ENCODE measurements at places on chromosomes 5 and 9.
A peak's percentile ranks its signal among the peaks of the same experiment; 100 is the strongest.

DNA sequence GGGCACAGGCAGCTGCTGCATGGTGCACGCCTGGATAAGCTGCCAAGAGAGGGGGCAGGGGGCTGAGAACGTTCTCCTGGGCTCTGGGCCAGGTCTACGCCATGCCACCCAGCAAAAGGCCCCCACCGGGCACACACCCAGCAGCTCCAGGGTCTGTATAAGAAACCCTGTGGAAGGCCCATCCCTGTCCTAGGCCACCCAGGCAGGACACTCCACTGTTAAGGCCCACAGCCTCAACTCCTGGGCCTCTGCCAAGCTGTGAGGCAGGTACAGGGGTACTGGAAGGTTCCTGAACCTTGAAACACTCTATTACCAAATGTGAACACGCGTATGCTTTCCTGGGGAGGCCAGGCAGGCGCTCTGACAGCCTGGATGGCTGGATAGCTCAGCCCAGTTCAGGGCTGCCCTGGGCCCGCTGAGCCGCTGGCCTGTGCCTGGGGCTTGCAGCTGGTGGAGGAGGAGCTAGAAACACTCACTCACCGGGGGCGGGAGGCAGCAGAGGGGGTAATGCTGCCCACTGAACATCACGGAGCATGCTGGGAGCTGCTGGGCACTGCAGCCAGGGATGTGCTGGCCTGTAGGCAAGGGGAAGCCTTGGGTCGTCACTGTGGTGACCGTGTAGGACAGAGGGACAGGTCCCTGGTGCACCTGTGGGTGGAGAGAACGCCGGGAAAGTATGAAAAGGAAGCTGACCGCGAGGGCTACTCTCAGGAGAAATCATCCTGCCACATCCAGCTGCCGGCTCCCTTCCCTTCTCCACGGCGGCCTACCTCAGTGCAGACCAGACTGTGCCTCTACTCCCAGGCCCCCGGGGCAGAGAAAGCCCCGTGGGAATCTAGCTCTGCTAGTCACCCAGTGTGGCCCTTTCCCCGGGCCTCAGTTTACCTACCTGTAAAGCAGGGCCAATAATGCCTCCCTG is 6.0 kb downstream of the RNF44 start:
- DNase-seq: peak; percentile 78

DNA sequence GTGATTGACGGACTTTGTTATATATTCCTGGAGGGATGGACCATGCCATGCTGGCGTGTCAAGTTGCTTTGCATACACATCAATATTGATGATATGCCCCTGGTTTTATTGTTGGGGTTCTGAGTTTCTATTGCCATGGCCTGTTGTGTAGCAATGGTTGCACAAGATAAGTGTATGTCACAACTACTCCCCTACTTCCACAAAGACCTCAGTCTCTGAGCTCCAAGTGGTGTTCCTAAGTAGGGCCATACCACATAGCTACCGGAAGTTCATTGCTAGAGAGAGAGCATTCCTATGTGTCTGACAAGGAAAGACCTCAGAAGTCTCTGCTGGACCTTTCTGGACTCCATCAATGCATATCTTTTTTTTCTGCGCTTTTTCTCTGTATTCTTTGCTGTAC is 19.8 kb downstream of the TXNDC8 start:
- DNase-seq: no peak

GRCh38 chr9:6153425-6153824 is 62.2 kb upstream of the IL33 start:
- no peak for DNase-seq

DNA sequence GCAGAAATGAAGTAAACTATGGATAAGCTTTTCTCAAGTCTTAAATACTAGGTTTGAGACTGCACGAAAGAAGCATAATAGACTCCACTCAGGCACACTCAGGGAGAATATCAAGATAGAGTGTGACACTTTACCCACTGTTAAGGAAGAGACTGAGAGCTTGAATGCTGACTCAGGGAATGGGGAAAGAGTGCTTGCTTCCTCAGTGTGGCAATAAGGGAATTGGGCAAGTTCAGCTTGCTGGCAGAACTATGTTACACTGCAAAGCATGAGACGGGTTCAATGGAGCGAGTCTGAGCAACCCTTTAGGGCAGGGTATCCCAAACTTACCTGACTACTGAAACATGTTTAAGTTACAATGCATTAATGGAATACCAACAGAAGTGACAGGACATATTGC is 237.7 kb upstream of the MEF2C start:
- no peak for DNase-seq

GRCh38 chr5:137533963-137534362 is 34.8 kb upstream of the SPOCK1 start:
- DNase-seq: no peak

- no peak for DNase-seq
These were observed 8.0 kb upstream of the SEMA4D start for GRCh38 chr9:89505911-89506310.

GRCh38 chr9:90611568-90611967 is 31.1 kb downstream of the DIRAS2 start:
- no peak for DNase-seq

GRCh38 chr5:159855476-159856191 is 60.6 kb upstream of the ADRA1B start:
- no peak for DNase-seq

DNA sequence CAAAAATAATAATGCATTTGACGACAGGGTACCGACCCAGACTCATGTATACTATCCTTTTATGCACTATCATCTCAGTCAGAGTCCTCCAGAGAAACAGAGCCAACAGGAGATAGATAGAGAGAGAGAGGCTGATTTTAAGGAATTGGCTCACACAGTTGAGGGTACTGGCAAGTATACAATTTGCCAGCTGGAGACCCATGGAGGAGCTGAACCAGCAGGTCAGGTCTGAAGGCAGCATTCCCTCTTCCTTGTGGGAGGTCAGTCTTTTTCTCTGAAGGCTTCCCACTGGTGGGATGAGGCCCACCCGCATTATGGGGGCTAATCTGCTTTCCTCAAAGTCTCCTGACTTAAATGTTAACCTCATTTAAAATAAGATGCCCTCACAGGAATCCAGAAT is 17.3 kb upstream of the MED10 start:
- DNase-seq: no peak

GRCh38 chr9:106143781-106144180 is 449.4 kb downstream of the TMEM38B start:
- no peak for DNase-seq

GRCh38 chr9:107707428-107707837 is 217.9 kb upstream of the KLF4 start:
- no peak for DNase-seq

DNA sequence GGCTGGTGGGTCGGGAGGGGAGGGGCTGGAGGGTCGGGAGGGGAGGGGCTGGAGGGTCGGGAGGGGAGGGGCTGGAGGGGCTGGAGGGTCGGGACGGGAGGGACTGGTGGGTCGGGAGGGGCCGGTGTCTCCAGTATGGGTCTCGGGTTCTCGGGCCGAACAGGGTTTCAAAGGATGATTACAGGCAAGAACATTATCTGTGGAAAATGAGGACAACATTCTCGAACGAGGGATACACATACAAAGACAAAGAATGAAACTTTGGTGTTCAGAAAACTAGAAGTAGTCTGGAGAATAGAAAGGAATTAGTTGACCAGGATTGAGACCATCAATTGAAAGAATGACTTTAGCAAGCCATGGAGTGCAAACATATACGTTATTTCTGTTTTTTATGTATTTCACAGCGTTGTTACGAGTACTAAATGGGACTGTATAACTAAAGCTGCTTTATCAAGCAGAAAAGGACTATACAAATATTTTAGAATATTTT is 360 bp upstream of the ZCCHC10 start:
- DNase-seq: no peak

GRCh38 chr5:119079318-119079921 is 8.5 kb downstream of the DMXL1 start:
- DNase-seq: no peak

DNA sequence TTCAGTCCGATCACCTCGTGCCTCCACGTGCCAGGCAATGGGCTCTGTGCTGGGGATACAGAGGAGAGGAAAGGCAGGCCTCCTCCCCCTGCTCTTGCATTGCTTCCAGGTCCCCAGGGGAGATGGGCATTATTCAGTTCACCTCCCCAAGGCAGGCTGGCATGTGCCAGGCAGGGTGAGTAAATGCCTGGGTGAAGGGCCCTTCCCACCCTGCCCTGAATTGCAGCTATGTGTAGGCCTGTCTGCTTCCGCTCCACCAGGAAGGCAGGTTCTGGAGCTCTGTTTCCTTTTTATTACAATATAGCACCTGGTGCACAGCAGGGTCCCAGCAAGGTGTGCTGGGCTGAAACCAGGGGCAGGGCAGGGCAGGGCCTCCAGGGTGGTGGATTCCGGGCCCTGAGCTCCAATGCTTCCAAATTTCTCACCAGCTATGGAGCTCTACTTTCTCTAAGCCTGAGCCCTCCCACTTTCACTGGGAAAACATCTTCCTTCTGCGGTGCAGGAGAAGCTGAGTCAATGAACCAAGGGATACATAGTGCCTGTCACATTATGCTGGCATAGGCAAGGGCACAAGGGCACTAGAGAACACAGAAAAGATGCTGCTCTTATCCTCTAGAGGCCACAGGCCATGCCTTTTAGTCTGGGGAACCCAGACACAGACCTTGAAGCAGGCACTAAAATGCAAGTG is 42.0 kb downstream of the SHB start:
- no peak for DNase-seq

GRCh38 chr5:16784088-16784487 is 152.0 kb downstream of the MYO10 start:
- DNase-seq: no peak

DNA sequence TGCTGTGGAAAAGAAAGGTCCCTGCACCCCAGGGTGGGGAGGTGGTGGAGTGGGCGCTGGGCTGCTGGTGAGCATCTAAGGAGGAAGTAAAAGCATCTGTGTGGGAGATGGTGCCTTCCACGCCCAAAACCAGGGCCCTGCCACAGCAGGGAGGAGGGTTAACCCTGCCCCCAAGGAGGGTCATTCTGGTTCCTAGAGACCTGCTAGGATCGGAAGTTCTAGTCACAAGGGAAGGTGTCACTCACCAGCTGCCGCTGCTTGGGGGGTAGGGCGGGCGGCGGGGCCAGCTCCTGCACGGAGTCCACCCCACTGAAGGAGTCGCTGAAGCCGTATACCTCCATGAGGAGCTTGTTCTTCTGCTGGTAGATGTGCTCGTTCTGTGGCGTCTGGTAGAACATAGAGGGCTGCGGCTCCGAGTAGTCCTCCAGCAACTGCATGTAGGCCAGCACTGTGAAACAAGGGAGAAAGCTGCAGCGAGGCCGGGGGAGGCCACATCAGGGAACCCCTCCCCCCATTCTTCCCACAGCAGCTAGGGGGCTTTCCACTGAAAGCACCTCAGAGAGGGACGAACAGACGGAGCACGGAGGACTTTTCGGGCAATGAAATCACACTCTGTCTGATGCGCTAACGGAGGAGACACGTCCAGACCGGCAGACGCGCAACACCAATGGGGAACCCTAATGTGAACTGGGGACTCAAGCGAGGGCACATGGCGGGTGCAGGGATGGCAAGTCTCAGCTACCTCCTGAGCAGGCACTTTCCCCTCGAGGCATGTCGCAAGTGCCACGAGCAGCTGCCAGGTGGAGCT is 76.4 kb downstream of the PRRT1B start:
- no peak for DNase-seq

- no peak for DNase-seq
These were observed 36.5 kb upstream of the GLDC start for GRCh38 chr9:6681957-6682501.

- no peak for DNase-seq
These were observed 16.1 kb downstream of the GSN start for GRCh38 chr9:121283856-121284732.

DNA sequence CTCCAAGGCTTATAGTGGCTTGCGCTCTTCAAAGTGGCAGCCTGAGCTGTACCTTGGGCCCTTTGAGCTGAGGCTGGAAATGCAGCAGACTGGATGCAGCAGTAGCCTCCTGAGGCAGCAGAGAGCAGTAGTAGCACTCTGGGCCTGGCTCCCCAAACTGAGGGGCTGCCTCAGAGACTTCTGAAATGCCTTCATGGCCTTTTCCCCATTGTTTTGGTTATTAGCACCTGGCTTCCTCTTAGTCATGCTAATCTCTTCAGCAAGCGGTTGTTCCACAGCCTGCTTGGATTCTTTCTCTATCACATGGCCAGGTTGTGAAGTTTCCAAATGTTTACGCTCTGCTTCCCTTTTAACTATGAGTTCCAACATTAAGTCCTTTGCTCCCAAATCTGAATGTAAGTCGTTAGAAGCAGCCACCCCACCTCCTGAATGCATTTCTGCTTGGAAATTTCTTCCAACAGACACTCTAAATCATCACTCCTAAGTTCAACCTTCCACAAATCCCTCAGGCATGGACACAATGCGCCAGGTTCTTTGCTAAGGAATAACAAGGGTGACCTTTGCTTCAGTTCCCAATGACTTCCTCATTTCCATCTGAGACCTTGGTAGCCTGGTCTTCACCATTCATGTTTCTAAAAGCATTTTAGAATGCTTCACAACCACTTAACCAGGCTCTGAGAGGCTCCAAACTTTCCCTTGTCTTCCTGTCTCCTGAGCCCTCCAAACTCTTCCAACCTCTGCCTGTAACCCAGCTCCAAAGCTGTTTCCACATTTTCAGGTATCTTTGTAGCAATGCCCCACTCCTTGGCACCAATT is 145.8 kb downstream of the ZDHHC21 start:
- no peak for DNase-seq

GRCh38 chr5:34626036-34626435 is 30.1 kb upstream of the RAI14 start:
- no peak for DNase-seq

DNA sequence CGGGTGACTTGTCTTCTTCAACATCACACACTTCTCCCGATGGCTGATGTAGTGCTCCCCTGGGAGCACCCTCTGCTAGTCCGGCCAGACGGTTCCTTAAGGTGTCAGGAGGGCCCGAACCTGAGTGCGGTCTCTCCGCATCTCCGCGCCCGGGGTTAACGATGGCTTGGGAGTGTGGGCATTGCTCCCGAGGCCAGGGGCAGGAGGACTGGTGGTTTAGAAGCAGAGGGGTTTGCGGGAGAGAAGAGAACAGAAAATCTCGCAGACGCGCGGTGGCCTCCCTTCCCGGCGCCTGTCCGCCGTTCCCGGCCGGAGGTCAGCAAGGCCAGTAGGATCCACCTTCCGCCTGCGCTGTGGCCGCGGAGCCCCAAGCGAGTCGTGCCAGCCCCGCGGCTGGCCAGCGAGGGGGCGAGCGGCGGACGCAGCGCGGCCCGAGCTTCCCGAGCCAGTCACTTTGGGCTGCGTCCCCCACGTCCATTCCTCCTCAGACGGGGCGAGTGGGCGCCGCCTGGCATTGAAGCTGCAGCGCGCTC is 700 bp downstream of the CDO1 start:
- DNase-seq: no peak

GRCh38 chr9:8564960-8565359 is 765.4 kb upstream of the DMAC1 start:
- DNase-seq: no peak

GRCh38 chr9:32378993-32379729 is 5.3 kb upstream of the ACO1 start:
- DNase-seq: peak; percentile 44

- no peak for DNase-seq
These were observed 9.7 kb upstream of the TGFBI start for GRCh38 chr5:136018814-136019783.
